ENCODE measurements at places on chromosomes 3 and 15.

DNA sequence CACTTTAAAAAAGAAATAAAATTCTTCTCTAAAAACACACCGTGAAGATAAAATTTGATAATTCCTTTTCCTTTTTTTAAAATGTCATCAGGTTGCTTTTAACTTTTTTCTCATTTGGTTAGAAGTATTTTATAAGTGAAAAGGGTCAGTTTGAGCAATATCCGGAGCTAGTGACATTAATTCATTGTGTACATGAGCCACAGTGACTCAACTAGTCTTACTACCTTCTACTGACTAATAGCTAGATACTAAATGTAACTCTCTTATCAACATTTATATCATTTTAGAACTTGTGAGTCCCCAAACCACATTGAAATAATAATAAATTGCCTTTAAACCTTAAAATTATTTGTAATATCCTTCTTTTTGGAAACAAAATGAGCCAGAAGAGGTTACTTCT, 101.2 kb upstream of the ZBTB20 start:
- no peak for DNase-seq

DNA sequence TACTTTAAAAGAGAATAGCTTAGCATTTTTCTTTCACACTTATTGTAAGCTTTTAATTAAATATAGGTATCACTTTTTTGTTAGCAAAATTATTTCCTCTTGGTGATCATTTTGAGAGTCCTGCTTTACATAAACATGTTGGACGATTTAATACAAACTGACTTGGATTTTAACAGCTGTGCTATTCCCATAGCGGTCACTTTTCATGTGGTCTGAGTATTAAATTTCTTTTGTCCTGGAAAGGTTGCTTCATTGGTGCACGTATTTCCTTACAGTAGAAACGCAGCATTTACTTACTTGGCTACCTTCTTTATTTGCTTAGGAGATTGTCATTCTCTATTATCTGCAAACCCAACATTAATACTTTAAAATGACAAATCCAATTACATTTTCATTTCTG, 109.4 kb downstream of the ATG7 start:
- peak; percentile 81 for DNase-seq

- peak; percentile 40 for DNase-seq
Observed at GRCh38 chr3:172042136-172042662, 2.8 kb downstream of the FNDC3B start.

- DNase-seq = no peak
Observed at GRCh38 chr3:144102421-144102820, 130.8 kb downstream of the DIPK2A start.

- peak; percentile 96 for DNase-seq
Observed at GRCh38 chr15:62742409-62743171, 300.0 kb upstream of the TPM1 start.

DNA sequence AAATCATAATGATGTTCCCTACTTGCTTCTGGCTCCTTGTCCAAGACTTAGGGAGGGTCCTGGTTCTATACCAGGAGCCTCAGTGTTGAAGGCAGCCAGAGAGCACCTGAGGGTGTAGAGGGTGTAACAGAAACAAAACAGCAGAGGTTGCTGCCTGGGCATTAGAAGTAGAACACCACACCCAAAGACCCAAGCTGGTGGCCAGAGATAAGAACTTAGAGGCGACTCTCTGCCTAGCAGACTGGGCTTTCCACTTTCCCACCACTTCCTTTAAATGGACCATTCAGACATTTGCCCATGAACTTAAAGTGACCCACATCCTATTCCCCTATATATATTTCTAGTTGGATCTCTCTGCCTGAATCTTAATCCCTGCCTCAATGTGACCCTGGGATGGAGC, 189.8 kb downstream of the KLF13 start:
- no peak for DNase-seq

DNA sequence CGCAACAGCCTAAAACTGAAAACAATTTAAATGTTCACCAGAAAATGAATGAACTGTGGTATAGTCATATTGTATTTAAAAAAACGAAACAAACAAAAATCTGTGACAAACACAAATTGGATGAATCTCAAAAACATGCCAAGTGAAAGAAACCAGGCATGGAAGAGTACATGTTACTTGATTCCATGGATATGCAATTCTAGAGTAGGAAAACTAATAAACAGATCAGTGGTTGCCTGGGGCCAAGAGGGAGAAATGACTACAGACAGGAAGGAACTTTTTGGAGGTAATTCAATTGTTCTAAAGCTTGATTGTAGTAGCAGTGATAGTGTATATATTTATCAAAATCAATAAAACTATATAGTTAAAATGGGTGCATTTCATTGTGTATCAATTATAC, 16.8 kb downstream of the UBE3A start:
- peak; percentile 10 for DNase-seq

GRCh38 chr15:48644827-48645557, 517 bp downstream of the FBN1 start:
- peak; percentile 69 for DNase-seq

DNA sequence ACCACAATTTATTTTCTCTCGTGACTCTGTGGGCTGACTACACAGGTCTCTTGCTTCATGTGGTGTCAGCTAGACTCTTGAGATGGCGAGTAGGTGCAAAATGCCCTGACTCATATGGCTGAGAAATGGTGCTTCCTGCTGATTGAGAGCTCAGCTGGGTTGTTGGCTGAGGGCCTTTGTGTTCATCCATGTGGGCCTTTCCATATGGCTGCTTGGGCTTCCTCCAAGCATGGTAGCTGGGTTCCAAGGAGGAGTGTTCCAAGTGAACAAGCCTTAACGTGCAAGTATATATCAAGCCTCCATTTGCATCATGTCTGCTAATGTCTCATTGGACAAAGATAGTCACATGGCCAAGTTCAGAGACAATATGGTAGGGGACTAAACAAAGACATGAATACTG, 164.0 kb downstream of the PDCD6IP start:
- no peak for DNase-seq

GRCh38 chr15:42033214-42033873, 12.5 kb upstream of the PLA2G4E start:
- DNase-seq = no peak

GRCh38 chr15:101204739-101205535, 46.9 kb downstream of the CHSY1 start:
- DNase-seq = peak; percentile 40

DNA sequence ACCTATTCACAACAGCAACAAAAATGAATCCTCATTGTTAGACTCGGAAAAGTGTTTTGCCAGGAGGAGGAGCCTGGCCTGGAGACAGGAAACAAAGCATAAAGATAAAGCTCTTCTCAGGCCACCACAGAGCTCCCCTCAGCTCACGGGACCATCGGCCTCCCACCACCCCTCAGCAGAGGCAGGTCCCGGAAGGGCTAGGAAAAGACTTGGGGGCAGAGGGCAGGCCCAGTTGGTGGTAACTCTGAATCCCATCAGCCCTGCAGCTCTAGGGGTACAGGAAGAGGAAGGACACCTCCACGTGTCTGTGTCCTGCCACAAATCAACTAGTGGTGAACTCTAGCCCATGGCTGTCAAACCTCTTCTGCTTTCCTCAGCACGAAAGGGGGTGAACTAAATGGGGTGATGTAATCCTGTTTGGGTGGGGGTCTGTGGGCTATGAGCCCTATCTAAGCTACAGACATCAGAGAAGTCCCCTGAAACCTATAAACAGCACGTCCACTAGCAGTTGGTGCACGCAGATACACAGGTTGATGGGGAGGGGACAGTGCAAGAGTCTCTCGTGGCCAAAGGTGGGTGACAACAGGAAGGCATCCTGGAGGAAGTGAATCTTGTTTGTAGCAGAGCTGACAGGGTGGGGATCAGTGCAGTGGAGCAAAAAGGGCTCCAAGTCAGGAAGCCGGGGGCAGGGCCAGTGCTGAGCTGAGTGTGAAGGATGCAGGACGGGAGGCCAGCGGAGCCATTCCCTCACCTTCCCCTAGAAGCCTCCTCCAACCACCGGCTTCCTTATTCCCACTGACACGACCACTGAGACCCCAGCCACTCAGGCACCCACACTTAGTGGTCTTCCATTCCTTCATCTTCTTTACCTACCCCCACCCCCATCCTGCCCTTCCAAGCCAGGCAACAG, 111.1 kb upstream of the HACD2 start:
- no peak for DNase-seq

Measured in fibroblast of lung (primary cell).